GM18507 (cell line): ENCODE measurements at places on chromosomes 1 and 21.

DNA sequence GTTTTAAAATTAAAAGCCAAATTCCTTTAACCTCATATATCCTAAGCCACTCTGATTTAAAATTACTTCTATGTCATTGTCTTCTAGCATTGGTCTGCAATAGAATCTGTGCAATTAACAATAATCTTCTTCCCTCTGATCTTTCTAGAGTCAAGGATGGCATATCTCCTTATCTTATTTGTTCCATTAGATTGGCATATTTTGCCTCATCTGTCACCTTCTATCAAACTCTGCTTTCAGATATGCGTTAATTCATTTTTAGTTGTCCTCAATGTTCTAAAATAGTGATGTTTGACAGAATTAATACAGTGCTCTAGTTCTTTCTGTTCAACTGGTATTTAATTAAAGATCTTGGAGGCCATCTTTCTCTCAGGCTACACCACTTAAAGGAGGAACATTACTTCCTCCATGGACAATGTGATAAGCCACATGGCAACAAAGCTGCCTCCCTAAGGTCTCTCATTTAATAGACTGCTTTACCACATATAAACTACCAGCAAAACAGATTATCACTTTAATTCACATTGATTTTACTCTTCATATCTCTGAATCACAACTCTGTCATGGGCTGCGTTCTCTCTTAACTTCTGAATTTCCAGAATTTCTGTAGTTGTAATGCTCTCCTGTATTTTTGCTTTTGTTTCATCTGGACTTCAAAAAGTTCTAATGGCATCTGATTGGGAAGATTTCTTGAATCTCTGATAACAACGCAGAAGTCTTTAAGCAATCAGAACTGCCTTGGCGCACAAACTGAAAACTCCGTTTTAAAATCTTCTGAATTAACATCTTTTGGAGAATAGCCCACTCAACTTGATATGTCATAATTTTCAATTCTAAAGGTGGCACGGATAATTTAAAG, 2.8 kb downstream of the NRIP1 start:
- DNase-seq = no peak

DNA sequence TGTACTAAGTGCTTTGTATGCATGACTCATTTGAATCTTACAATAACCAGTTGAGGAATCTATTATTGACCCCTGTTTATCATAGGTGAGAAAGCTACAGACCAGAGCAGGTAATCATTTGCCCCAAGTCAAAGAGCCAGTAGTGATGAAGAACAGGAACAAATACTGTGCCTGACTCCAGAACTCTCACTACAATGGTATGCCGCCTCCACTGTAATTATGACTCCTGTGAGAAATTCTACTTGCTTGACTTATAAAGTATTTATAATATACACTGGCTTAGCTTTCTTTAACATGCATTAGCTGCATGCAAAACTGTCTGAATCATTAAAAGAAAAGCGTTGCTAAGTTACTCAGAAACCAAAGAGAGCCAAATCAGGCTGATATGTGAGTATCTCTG, 92.6 kb downstream of the ZNF281 start:
- DNase-seq = no peak

- no peak for DNase-seq
Observed at GRCh38 chr1:207179036-207179435, 75.0 kb downstream of the C4BPA start.

DNA sequence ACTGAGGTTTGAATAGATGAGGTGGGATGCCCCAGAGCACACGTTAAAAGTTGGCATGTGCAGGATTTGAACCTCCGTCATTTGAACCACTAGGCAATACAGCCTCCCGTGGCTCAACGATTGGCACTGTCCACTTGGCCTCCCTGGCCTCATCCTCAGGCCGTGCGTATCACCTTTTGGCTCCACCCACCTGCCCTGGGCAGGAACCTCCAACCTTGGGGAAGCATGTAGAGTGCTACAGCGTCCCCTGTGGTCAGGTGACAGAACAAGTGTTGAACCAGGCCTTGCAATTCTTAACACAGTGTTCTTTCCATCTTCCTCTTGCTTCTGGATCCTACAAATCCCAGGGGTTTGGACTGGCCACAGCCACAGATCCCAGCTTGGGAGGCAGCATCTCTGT, 112.6 kb downstream of the PAX7 start:
- DNase-seq = no peak

- no peak for DNase-seq
Observed at GRCh38 chr1:241212628-241213027, 144.4 kb downstream of the RGS7 start.

DNA sequence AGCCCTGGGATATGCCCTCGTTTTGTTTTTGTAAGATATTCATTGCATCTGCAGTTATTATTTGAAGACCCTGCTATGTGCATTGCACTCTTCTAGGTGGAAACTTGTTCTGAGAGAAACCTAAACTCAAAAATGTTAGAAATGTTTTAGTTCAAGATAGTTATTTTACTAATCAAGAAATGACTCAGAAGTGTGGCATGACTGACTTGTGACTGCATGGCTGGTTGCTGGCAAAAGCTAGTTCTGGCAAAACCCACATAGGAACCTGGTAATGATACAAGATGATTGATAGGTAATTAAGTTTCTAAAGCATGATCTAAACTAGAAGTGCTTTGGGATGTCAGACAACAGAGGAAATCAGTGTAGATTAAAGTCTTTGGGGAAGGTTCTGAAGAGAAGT, 33.8 kb upstream of the NFASC start:
- DNase-seq = no peak

DNA sequence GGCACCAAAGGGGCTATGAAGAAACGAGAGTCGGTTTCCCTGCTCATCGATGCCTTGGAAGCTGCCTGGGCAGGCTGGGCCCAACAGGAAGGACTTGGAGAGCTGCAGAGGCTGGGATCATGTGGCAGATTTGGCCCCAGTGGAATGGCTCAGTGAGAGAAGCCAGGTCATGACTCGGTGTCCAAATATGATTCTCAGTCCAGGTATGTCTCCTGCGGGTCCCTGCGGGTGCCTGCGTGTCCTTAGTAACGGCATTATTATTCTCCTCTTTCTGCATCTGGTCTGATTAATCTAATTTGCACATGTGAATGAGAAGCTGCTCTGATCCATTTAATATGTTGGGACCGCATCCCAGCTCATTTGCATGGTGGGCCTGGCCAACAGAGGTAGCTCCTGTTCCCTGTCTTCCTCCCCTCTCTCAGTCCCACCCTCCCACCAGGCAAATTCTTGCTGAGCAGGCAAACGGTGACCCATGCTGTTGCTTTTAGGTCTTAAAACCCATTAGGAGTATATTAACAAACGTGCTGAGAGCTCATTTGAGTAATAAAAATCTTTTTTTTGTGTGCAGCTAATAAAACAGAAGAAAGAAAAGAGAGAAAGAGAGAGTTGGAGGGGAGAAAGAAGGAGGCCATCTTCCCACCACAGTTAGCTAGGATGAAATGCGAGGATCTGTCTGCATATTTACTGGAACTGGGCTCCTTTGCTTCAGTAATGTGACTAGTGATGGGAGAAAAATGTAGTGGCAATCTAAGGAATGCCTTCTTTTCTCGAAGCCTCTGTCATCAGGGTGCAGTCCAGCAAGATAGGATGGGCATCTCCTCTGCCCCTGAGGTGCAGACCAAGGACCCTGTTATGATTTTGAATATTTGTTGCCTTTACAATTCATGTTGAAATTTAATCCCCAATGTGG, 133.5 kb downstream of the HMGB4 start:
- no peak for DNase-seq

DNA sequence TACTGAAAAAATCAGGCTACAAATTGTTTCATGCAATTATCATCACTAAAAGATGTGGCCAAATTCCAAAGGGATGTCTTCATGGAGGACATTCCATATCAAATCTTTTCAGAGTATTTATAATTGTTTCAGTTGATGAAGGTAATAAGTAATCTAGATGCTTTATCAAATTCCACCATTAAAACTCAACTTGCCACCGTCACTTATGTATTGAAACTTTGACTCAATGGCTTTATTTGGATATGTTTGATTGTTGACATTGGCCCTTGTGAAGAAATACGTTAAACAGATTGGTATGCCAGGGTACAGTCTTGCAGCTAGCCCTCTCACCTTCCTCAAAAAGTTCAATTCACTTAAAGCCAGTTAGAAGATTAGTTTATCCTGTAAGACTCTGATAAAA, 32.2 kb upstream of the PALMD start:
- no peak for DNase-seq
